Hippocampal formation (tissue), 2 donors: ENCODE measurements at places on chromosomes 6 and 20.

DNA sequence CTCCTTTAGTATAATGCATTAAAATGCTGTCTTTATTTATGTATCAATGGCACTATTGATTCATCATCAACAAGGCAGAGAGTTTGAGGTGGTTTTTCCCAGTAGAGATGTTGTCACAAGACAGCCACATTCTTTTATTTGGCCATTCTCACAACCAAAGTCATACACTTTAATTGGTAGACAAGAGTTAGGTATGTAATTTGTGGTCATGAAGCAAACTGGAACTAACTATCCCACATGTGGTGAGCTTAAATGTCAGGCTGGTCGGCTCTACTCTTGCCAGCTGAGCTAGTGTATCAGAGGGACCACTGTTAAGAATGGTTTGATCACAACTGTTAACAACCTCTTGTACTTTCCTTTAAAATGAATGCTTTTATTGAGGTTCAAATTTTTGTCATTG is 714.6 kb downstream of the CD109 start:
- DNase-seq, result no peak

DNA sequence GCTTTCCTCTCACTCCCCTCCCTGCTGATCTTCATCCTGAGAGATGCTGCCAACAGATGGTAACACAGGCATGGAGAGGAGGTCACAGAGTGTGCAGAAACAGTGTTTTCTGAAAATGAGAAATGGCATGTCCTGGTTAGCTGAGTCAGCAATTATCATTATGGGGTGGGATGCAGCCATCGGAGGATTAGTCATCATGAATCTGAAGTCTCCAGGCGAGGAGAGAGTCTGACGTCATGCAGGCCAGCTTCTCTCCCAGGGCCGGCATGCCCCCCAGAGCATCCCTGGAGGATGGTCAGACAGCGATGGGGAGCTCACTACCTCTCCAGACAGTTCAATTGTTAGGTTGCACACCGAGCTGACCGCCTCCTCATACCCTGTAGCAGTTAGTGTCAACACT is 4.7 kb upstream of the GTSF1L start:
- DNase-seq, result no peak

DNA sequence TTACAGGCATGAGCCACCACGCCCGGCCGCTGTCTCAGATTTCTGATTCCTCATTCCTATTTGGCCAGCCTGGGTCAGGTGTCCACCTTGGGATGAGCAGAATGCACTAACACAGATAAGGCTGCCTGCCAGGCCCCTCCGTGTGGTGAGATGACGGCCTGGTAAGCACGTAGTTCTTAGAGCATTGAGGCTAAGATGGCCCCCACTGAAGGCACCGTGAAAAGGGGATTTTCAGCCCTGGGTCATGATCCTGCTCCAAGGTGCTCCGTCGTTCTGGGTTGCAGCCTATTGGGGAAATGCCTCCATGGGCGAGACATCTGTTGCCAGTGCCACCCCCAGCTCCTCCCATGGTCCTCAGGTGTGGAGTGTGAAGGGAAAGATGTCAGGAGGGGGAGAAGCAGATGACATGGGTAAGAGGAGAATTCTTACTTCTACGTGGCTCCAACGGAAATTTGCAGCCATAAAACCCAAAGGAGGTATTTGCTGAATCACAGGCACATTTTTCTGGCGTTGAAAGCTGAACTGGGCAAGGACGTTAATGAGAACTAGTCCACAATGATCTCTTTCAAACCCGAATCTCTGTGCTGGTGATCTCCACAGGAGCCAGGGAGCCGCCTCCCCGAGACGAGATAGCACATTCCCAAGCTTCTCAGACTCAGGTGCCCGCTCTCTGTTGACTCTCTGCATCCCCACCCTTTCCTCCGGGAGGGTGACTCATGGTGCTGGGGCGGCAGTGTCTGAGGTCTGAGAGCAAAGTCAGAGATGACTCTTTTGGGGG is 34.0 kb upstream of the BMP6 start:
- DNase-seq, result no peak

- no peak for DNase-seq
Observed at GRCh38 chr20:2327620-2328555, 32.1 kb downstream of the TGM3 start.

DNA sequence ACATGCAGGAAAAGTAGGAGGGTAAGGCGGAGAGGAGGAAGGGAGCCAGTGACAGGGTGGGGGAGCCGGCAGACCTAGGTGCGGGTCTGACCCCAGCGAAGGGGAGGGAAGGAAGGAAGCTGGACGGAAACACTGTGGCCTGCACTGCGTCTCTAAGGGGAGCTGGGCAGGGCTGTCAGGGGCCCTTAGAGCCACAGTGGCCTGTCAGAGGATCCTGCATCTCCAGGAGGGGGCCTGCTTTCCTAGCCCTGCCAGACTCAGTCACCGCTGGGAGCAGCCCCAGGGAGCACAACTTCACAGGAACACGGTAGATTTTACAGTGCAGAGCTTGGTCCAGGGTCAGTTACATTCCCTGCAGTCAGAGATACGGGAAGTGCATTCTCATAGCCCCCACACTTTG is 118.2 kb downstream of the PACRG start:
- DNase-seq, result no peak

DNA sequence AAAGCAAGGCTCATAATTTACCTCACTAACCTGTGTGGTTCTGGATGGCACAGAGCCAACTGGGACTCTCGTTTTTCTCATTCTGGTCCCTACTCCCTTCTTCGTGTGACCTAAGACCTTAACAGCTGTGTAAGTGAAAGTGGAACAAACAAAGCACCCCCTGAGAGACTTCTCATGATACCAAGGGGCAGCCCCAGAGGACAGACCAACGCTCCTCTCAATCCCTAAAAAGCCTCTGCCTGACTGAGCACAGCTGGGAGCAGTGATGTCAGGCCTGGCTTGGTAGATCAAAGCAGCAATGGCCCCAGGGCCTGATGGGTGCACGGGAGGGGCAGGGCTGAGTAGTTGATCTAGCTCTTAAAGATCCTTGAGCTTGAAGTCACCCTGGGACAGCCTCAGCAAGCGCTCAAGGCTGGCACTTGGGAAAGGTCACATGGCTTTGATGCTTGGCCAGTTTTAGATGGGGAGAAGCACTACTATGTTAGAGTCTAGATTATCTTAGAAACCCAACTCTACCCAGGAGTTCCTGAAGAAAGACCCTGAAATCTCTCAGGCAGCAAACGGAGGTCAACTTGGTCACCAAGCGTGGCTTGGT is 16.2 kb upstream of the TGM2 start:
- DNase-seq, result no peak

DNA sequence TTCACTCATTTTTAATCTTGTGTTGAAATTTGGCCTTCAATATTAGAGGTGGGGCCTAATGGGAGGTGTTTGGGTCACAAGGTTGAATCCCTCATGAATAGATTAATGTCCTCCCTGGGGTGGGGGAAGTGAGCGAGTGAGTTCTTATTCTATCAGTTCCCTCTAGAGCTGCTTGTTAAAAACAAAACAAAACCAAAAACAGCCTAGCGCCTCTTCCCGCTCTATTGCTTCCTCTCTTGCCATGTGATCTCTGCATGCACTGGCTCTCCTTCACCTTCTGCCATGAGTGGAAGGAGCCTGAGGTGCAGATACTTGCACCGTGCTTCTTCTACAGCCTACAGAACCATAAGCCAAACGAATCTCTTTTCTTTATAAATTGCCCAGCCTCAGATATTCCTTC is 89.6 kb upstream of the SLC35F1 start:
- DNase-seq, result no peak

GRCh38 chr20:409697-410559 is 1.8 kb downstream of the RBCK1 start:
- DNase-seq, result no peak

DNA sequence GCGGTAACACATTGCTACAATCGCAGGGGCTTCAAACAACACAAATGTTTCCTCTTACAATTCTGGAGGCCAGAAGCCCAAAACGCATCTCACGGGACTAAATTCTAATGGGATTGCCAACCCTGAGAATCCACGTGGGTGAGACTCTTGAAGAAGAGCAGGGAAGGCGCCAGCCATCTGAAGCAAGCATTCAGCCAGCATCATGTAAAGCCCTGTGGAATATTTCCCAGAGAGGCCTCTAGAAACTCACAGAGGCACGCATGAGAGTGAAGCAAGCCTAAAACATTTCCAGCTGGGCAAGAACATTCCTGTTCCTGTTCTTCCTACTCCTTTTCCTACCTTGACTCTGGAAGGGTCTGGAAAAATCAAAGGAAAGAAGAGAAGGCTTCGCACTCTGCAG is 19.6 kb upstream of the FNDC1 start:
- DNase-seq, result no peak

DNA sequence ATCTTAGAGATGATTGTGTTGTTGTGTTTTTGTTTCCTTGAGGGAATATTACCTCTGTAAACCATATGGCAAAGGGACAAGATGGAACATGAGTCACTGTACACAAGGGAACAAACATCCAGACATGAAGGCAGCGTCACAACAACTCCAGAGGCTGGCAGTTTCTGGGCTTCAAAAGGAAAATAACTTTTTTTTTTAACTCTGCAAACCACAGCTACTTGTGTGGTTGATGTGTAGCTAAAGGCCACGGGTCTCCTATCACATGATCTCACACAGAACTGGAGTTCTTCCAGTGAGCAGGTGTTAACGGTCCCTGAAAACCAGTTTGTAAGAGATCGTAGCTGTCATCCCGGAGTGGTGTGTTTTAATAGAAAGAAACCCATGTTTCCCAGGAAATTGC is 33.2 kb upstream of the HBS1L start:
- DNase-seq, result no peak

DNA sequence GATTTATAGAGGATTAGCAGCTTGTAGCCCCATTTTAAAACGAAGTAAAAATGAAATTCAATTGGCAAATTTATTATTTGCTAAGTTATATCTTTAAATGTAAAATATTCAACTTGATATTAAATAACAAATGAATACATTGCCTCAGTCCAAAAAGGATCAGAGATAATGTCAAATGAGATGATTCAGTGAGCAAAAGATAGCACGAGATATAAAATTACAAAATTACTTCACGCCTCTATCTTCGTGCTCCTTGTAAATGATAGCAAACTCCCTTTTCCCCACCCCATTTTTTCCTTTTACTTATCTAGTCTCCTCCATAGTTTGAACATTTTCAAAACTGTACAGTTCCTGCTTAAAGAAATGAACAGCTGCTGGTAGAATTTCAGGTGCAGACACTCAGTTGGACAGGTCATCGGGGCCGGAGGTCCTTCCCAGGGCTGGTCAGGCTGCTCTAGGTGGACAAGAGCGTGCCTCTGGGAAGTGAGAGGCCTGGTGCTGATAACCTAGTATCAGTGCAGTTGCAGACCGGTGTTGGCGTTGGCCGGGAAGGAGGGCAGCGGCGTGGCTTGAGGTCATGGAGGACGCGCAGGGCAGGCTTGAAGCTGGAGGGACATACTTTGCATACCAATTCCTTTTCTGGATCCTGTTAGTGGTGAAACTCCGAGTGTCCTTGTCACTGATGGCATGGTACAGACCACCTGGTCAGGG is 83.9 kb downstream of the CDC5L start:
- DNase-seq, result no peak

DNA sequence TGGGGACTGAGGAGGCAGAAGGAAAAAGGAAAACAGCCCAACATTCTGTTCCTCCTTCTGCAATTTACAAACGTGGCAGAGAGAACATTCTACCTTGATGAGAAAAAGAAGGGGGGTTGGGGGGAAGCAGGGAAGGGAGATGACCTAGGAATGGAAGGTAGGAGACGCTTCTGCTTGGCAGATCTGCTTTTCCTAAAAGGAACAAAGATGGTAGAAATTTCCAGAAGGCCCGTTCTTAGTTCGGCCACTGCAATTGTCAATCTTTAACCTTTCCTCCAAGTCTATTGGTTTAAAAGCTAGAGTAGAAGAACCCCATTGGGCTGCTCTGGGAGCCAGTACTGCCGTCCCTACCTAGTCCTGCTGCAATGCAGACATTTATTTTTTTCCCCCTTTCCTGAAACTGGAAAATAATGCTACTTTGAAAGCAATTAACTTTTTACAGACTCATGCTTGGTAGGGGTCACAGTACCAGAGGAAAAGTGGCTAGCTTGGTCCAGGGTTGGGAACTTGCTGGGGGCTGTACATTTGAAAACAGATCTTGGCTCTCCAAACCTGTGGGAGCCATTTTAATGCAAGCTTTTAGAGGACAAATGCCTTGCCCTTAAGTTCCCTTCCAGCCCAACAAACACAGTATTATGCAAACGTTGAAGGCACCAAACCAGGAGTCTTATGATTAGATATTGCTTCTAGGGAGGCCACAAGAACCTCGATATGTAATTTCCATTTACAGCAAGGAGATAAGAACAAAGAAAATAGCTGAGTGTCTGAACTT is 2.6 kb downstream of the ZMYND8 start:
- DNase-seq, result no peak

DNA sequence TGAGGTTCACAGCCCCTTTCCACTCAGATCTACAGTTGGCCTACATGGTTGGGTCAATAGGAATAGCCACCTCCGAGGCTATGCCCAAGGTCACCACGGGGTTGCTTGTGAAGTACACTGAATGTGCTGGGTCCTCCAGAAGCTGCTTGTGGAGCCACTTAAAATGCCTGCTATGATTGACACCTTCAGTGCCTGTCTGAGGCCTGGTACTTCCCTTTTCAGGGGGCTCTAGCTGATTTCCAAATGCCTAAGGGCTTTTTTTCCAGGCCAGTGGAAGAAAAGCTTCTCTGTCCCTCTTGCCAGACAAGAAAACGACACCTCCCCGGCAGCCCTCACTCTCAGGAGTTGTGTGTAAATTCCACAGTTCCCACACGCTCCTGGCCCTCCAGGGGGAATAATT is 6.3 kb upstream of the NXT1 start:
- no peak for DNase-seq

DNA sequence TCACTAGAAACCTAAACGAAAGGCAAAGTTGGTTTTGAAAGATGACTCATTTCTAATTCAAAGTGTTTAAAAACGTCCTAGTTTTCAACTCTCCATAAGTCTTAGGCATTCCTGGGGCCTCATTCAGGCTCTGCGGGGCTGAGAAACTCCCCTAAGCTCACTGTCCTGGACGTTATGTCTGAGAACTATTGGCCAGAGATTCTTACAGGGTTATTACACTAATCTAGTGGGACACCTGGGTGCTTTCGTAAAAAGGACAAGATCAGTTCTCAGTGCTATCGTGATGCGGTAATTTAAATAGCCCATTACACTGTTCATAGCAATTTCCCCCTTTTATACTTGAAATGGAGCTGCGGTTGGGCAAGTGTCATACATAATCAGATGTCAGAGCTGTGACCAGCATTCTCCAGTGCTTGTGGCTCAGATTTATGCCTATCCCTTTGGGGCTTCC is 280.9 kb downstream of the QKI start:
- no peak for DNase-seq

- no peak for DNase-seq
Observed at GRCh38 chr6:13012296-13012695, 295.7 kb downstream of the PHACTR1 start.

DNA sequence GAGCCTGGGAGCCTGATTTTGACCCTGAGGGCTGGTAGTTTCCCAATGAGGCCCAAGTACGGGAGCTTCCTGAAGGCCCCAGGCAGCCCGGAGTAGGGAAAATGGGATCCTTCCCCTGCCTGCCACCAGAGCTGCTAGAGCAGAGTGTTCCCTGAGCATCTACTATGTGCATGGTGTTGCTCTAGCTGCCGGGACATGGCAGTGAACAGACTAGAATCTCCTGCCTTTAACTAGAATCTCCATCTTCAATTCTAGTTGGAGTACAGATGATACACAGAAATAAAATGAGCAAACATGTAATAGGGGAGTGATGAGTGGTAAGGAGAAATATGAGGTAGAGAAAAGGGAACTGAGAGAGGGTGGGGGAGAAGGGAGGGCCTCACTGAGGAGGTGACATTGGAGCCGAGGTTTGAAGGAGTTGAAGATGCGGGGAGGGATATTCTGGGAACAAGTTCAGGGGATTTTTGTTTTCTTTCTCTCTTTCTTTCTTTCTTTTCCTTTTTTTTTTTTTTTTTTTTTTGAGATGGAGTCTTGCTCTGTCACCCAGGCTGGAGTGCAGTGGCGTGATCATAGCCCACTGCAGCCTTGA is 18.5 kb downstream of the VSTM2L start:
- DNase-seq, result no peak
